Left lung (tissue), 14 donors: ENCODE measurements at places on chromosomes 13 and 19. TPM values are rescaled to one million over a fixed set of nuclear protein-coding genes. Genes with fewer than 3 reads are reported as not detected.

- peaks cover 77% of the 10 kb centered on the region for H3K4me1 ChIP-seq
- peak; percentile 46 for DNase-seq
- H3K27ac ChIP-seq = peak overlapping the region; percentile 57
- no peaks in the 10 kb centered on the region for H3K27me3 ChIP-seq
- peak overlapping the region; percentile 14 for H3K4me3 ChIP-seq
Measured at GRCh38 chr19:6233827-6234511, 45.8 kb downstream of the MLLT1 start.

DNA sequence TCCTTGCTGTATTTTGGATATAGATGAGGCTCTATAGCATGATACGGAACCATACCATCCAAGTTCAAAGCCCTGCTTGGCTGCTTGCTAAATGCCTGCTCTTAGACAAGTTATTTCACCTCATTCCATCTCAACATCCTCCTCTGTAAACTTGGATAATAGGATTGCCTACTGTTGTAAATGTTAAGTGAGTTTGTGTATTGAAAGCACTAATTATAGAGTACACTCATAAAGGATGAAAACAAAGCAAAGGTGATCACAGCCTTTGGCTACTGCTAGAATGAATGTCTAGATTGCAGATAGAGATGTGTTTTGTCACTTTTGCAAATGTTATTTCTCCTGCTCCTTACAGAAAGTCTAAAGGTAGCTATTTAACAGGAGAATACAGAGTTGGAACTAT, 34.3 kb upstream of the STARD13 start:
- H3K27me3 ChIP-seq = no peaks in the 10 kb centered on the region
- peaks cover 8% of the 10 kb centered on the region for H3K4me1 ChIP-seq
- no peak overlapping the region for H3K4me3 ChIP-seq
- H3K36me3 ChIP-seq = no peaks in the 10 kb centered on the region

GRCh38 chr13:31172001-31172400, 10.3 kb upstream of the HSPH1 start:
- H3K36me3 ChIP-seq = no peaks in the 10 kb centered on the region
- no peak overlapping the region for H3K27ac ChIP-seq
- H3K4me1 ChIP-seq = no peaks in the 10 kb centered on the region
- H3K4me3 ChIP-seq = no peak overlapping the region
- DNase-seq = no peak

DNA sequence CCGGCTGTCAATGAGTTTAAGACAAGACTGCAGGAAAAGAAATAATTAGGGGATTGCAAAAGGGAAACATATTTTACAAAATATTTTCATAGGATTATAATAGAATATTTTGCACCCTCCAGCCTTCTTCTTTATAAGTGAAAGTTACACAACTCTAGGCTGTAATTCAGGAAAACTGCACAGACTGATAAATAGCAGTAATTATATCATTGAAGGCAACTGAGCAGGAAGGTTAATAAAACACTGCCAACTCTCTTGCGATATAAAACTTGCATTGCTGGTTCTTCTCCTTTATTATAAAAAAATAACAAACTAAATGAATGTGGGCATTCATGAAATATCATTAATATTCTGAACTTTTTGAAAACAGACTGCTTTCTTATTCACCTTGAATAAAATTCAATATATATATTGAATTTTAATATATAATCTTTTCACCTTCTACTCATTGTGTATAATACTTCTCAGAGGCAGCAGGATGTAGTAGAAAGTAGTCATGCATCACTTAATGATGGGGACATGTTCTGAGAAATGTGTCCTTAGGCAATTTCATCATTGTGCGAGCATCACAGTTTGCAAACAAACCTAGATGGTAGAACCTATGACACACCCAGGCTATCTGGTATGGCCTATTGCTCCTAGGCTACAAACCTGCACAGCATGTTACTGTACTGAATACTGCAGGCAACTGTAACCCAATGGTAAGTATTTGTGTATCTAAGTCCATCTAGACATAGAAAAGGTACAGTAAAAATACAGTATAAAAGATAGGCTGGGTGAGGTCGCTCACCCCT, 24.9 kb upstream of the STARD13 start:
- no peaks in the 10 kb centered on the region for H3K36me3 ChIP-seq
- DNase-seq = no peak
- no peak overlapping the region for H3K4me3 ChIP-seq
- H3K4me1 ChIP-seq = peaks cover 5% of the 10 kb centered on the region
- no peaks in the 10 kb centered on the region for H3K27me3 ChIP-seq

- peak overlapping the region; percentile 70 for H3K27ac ChIP-seq
Measured at GRCh38 chr19:38731654-38732301, 12.5 kb downstream of the CAPN12 start.

- no peaks in the 10 kb centered on the region for H3K36me3 ChIP-seq
- H3K27me3 ChIP-seq = peaks cover 81% of the 10 kb centered on the region
- peak overlapping the region; percentile 39 for H3K4me3 ChIP-seq
- no peak for DNase-seq
Measured at GRCh38 chr19:35510626-35510964, 2.9 kb downstream of the DMKN start.

- no peak overlapping the region for H3K27ac ChIP-seq
- peaks cover 8% of the 10 kb centered on the region for H3K4me1 ChIP-seq
Measured at GRCh38 chr19:43445426-43445825, 20.0 kb downstream of the LYPD3 start.

GRCh38 chr13:100211016-100211710, 122.3 kb downstream of the PCCA start:
- H3K4me3 ChIP-seq = no peak overlapping the region
- peaks cover 10% of the 10 kb centered on the region for H3K36me3 ChIP-seq
- no peaks in the 10 kb centered on the region for H3K4me1 ChIP-seq
- no peak overlapping the region for H3K27ac ChIP-seq
- H3K27me3 ChIP-seq = no peaks in the 10 kb centered on the region

DNA sequence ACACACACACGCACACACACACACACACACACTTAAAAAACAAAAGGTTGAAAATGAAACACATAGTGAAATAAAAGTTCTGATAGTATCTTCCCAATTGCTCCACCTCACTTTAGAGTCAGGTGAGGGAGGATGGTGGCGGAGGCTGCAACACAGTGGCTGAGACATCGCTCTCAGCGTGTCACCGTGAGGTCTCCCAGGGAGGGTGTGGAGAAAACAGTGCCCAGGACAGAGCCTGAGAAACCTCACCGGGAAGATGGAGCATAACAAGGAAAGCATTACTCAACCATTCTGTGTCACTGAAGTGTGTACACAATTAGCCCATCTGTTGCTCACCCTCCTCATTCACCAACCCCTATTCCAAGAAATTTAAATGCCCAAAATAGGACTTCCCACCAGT, 111.4 kb upstream of the USP29 start:
- no peak overlapping the region for H3K4me3 ChIP-seq
- H3K36me3 ChIP-seq = no peaks in the 10 kb centered on the region
- no peaks in the 10 kb centered on the region for H3K27me3 ChIP-seq
- H3K27ac ChIP-seq = no peak overlapping the region

- H3K36me3 ChIP-seq = no peaks in the 10 kb centered on the region
- H3K4me3 ChIP-seq = no peak overlapping the region
- no peak overlapping the region for H3K27ac ChIP-seq
- peaks cover 15% of the 10 kb centered on the region for H3K4me1 ChIP-seq
- DNase-seq = no peak
- no peaks in the 10 kb centered on the region for H3K27me3 ChIP-seq
Measured at GRCh38 chr13:110328573-110328972, 21.5 kb downstream of the COL4A2 start.

DNA sequence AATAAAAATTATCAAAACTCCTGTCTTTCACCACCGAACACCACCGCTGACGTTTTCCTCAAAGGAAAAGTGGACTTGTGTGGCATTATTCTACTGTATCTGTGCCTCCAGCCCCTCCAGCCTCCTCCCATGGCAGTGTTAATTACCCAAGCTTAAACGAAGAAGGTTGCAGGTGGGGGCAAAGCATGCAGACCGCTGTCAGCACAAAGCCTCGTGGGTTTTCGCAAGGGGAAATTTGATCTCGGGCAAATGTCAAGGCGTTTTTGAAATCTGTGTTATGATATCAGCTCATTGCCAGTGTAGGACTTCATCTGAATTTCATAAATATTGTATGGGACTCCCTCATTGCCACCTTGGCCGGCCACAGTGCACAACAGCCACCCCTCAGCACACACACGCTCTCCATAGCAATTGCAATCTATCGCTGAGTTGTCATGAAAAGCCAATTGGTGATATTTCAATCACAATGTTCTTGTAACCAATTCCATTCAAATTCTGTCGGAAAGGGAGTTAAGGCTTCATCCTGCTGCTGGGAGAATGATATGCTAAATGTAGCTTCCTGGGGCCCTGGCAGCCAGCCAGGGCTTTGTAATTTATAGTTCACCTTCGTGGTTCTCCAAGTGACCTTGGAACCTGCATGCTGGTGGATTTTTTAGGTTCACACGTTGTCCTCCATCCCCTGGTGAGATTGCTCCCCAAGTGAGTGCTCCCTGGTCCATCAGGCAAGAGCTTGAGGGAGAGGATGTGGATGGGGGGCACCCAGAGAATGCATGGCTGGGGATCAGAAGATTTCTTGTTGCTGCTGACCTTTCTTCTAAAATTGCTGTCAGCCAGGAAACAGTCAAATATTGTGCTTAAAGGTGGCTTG, 16.6 kb downstream of the CHST8 start:
- H3K36me3 ChIP-seq = no peaks in the 10 kb centered on the region
- no peaks in the 10 kb centered on the region for H3K4me1 ChIP-seq
- no peak for DNase-seq
- peaks cover 60% of the 10 kb centered on the region for H3K27me3 ChIP-seq

GRCh38 chr13:26978081-26978860, 193.3 kb downstream of the USP12 start:
- no peak overlapping the region for H3K27ac ChIP-seq
- H3K27me3 ChIP-seq = no peaks in the 10 kb centered on the region
- peaks cover 3% of the 10 kb centered on the region for H3K4me1 ChIP-seq
- DNase-seq = no peak

DNA sequence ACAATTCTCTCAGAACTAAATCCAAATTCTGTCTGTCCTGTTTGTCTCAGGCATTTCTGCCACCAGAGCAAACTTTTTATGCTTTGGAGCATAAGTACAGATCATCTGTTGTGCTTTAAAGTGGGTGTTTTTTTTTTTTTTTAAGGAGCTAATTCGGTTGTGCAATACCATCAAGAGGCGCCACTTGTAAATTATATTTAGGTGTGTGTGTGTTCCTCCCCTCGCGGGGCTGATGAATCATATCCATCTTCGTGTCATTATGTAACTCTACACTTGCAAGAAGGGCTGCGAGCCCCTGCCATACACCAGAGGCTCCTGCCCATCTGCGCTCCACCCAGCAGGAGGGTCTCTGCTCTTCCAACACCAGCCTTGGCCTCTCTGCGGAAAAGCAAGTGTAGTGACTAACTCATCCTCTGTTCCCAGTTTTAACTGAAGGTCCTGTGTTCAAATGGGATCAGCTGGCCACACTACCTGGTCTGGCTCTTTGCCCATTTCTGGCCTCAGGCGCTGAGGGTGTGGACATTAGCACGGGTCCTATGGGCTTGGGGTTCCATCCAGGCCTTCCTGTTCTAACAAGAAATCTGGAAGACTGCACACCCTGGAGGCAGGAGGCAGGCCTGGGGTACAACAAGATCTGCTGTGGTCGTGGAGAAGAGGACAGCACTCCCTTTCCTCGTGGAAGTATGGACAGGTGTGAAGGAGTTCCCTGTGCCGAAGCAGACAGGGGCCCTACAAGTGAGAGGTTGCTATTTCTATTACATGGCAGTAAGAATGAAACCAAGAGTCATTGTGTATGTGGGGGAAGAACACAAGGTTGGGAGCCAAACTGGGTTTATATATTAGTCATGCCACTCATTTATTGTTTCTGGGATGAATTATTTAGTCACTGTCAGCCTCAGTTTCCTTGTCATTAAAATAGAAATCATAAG, 96.1 kb upstream of the MBNL2 start:
- H3K36me3 ChIP-seq = no peaks in the 10 kb centered on the region
- no peaks in the 10 kb centered on the region for H3K27me3 ChIP-seq
- H3K27ac ChIP-seq = peak overlapping the region; percentile 63
- no peak overlapping the region for H3K4me3 ChIP-seq
- peaks cover 38% of the 10 kb centered on the region for H3K4me1 ChIP-seq

DNA sequence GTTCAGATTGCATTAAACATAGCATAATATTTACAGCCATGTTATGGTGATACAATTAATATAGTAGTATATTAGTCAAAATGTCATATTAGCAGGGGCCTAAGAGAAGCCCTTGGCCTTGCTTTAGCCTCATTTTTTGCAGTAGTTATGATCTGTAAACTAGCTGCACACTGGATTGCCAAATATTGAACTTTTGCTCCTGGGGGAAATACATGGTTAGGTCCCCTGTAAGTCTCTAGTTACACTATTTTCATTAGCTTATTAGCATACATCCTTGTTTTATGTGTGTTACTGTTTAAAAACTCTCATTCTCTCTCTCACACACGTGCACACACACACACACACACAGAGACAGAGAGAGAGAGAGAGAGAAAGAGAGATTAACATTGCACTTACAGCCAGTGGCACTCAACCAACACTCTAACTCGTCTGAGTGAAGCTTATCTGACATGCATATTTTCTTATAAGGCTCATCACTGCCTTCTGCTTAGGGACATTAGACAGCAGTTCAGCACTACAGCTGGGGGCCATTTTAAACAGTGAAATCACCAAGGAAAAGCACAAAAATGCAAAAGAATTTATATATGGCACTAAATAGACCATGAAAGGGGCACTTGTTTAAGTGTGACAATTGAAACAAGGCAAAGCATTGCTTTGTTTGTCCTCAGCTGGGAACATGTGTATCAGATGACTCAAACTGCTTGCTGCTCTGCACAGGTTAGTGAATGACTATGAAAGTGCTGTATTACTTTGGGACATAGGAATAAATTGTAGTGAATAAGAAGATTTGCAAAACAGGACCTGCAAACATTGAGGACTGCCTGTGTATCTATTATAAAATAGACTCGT, 278.7 kb downstream of the GPC6 start:
- H3K27me3 ChIP-seq = no peaks in the 10 kb centered on the region
- H3K27ac ChIP-seq = no peak overlapping the region
- no peak overlapping the region for H3K4me3 ChIP-seq
- peak; percentile 35 for DNase-seq

- DNase-seq = no peak
- no peak overlapping the region for H3K4me3 ChIP-seq
- no peak overlapping the region for H3K27ac ChIP-seq
- no peaks in the 10 kb centered on the region for H3K36me3 ChIP-seq
Measured at GRCh38 chr13:111398196-111398595, 77.8 kb downstream of the TEX29 start.

- H3K36me3 ChIP-seq = no peaks in the 10 kb centered on the region
- H3K4me1 ChIP-seq = no peaks in the 10 kb centered on the region
- no peak overlapping the region for H3K27ac ChIP-seq
Measured at GRCh38 chr13:46739447-46740098, 57.4 kb downstream of the ESD start.

DNA sequence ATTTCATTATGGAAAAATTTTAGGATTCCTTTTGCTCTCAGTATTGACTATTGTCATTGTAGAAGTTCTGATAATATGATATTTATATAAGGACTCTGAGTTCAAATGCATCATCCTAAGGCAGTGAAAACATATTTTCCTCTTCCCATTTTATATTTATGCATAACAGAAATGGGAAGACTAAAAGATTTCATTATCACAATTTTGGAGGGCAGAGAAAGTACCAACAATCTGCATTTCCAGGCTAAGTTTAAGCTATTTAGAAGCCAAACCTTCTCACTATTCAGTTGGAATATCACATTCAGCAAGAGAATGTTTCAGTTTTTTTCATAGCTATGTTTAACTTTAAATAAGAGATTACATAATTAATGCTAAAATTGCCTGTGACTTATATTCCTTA, 558.5 kb upstream of the GPC6 start:
- H3K4me1 ChIP-seq = no peaks in the 10 kb centered on the region
- H3K4me3 ChIP-seq = no peak overlapping the region
- H3K36me3 ChIP-seq = no peaks in the 10 kb centered on the region
- DNase-seq = no peak
- no peak overlapping the region for H3K27ac ChIP-seq

Gene MISP3
- 6.3 TPM for total RNA-seq

Gene CD33
- total RNA-seq = 15.7 TPM

Gene KIR2DL4
- not detected for total RNA-seq
